ENCODE measurements at places on chromosomes 5 and 9. TPM values are rescaled to one million over a fixed set of nuclear protein-coding genes. Genes with fewer than 3 reads are reported as not detected.

DNA sequence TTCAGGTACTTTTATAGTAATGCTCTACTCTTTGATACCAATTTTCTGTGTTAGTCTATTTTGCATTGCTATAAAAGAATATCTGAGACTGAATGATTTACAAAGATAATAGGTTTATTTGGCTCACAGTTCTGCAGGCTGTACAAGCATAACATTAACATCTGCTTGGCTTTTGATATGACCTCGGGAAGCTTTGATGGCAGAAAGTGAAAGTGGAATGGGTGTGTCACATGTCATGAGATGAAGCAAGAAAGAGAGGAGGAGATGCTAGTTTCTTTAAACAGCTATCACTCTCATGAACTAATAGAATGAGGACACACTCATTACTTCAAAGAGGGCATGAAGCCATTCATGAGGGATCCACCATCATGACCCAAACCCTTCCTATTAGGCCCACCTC, 270.9 kb upstream of the IL12B start:
- H3K27ac ChIP-seq: no peak overlapping the region
- DNase-seq: no peak
- no peaks in the 10 kb centered on the region for H3K4me1 ChIP-seq
- H3K36me3 ChIP-seq: no peaks in the 10 kb centered on the region
- H3K4me3 ChIP-seq: no peak overlapping the region
- no peaks in the 10 kb centered on the region for H3K27me3 ChIP-seq

PCDHB3 gene
- polyA plus RNA-seq: 0.10 TPM

LMAN2 gene
- polyA plus RNA-seq: 251 TPM

GRIA1 gene
- 0.37 TPM for polyA plus RNA-seq

TRIP13 gene
- 16.3 TPM for polyA plus RNA-seq

IFNA13 gene
- not detected for polyA plus RNA-seq

DNA sequence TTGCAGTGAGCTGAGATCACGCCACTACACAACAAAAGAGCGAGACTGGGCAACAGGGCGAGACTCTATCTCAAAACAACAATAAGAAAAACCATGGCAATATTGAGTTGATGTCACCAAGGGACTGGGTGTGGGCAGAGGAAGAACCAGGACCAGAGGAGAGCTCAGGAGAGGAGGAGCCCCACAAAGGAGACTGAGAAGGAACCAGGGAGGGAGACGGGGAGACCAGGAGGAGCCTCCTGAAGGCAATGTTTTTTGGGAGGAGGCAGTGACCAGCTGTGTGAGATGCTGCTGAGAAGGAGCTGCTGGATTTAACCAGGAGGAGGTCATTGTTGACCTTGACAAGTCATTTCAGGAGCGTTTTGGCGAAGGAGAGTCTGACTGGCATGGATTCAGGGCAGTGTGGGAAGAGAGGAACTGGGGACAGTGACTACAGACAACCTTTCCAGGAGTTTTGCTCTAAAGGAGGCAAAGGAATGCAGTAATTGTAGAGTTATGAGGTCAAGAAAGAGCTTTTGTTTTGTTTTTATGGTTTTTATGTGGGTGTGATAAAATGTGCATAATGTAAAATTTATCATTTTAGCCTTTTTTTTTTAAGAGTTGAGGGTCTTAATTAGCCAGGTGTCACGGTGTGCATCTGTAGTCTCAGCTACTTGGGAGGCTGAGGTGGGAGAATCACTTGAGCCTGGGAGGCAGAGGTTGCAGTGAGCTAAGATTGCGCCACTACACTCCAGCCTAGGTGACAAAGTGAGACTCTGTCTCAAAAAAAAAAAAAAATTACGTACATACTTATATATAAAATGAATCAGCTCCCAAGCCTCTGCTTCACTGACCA, 17.9 kb downstream of the TRUB2 start:
- no peak overlapping the region for H3K27ac ChIP-seq
- peaks cover 12% of the 10 kb centered on the region for H3K4me1 ChIP-seq
- no peak overlapping the region for H3K4me3 ChIP-seq
- H3K36me3 ChIP-seq: peaks cover 3% of the 10 kb centered on the region

DNA sequence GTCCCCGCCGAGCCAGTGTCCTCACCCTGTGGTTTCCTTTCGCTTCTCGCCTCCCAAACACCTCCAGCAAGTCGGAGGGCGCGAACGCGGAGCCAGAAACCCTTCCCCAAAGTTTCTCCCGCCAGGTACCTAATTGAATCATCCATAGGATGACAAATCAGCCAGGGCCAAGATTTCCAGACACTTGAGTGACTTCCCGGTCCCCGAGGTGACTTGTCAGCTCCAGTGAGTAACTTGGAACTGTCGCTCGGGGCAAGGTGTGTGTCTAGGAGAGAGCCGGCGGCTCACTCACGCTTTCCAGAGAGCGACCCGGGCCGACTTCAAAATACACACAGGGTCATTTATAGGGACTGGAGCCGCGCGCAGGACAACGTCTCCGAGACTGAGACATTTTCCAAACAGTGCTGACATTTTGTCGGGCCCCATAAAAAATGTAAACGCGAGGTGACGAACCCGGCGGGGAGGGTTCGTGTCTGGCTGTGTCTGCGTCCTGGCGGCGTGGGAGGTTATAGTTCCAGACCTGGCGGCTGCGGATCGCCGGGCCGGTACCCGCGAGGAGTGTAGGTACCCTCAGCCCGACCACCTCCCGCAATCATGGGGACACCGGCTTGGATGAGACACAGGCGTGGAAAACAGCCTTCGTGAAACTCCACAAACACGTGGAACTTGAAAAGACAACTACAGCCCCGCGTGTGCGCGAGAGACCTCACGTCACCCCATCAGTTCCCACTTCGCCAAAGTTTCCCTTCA, 1.4 kb downstream of the GLIS3 start:
- peak; percentile 27 for DNase-seq
- H3K4me1 ChIP-seq: peaks cover 15% of the 10 kb centered on the region
- no peaks in the 10 kb centered on the region for H3K36me3 ChIP-seq
- H3K27me3 ChIP-seq: no peaks in the 10 kb centered on the region
- H3K4me3 ChIP-seq: peak overlapping the region; percentile 74

GRCh38 chr5:142740474-142741242, 29.5 kb upstream of the ARHGAP26 start:
- no peaks in the 10 kb centered on the region for H3K36me3 ChIP-seq
- peaks cover 17% of the 10 kb centered on the region for H3K27me3 ChIP-seq
- no peak for DNase-seq
- no peak overlapping the region for H3K27ac ChIP-seq
- H3K4me1 ChIP-seq: peaks cover 4% of the 10 kb centered on the region

PCDHGA9 gene
- polyA plus RNA-seq: 1.8 TPM

ZDHHC11B gene
- polyA plus RNA-seq: not detected

GRCh38 chr5:130066644-130067043, 162.4 kb downstream of the CHSY3 start:
- no peaks in the 10 kb centered on the region for H3K36me3 ChIP-seq
- H3K4me3 ChIP-seq: no peak overlapping the region
- no peaks in the 10 kb centered on the region for H3K4me1 ChIP-seq
- DNase-seq: no peak
- no peaks in the 10 kb centered on the region for H3K27me3 ChIP-seq

ORM2 gene
- not detected for polyA plus RNA-seq

GRCh38 chr5:135478938-135479337, 26.8 kb upstream of the TIFAB start:
- no peak overlapping the region for H3K27ac ChIP-seq
- H3K4me3 ChIP-seq: no peak overlapping the region
- H3K4me1 ChIP-seq: no peaks in the 10 kb centered on the region
- no peak for DNase-seq
- H3K27me3 ChIP-seq: peaks cover 69% of the 10 kb centered on the region
- no peaks in the 10 kb centered on the region for H3K36me3 ChIP-seq

DNA sequence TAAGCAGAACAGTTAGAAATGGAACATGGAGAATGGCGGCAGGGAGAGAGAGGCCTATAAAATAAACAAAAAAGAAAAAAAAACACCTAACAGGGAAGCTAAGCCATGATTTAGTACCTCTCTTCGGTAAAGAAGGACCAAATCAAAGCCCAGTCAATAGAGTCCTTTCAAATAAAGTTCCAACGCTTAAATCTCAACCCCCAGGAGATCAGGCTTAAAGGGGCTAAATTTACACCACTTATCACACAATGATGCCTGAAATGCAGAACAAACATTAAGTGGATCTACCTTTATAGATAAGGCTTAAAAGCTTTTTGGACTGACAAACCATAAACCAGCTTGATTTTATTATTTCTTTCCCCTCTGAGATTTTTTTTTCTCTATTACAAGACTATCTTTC, 66.3 kb downstream of the PRELID2 start:
- no peaks in the 10 kb centered on the region for H3K27me3 ChIP-seq
- no peak overlapping the region for H3K27ac ChIP-seq
- no peak overlapping the region for H3K4me3 ChIP-seq
- H3K36me3 ChIP-seq: no peaks in the 10 kb centered on the region

DNA sequence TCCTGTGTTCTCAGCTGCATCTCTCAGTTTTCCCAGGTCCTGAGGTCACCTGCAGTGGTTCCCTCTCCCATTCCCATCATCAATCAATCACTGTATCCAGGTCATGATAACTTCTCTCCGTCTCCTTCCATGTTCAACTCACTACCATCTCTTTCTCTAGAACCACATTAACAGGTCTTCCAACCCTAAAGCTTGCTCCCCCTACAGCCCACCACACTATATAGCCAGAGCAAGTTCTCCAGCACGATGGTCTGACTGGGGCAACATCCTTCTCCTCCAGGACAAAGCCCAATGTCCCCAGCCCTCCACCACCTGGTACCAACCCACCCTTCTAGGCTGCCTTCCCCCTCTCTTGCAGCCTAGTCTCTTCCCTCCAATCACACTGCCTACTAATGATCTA, 241.6 kb downstream of the CDK5RAP2 start:
- H3K4me3 ChIP-seq: no peak overlapping the region
- no peak overlapping the region for H3K27ac ChIP-seq
- DNase-seq: no peak
- no peaks in the 10 kb centered on the region for H3K4me1 ChIP-seq
- peaks cover 2% of the 10 kb centered on the region for H3K27me3 ChIP-seq

GRCh38 chr5:112467485-112467884, 48.4 kb upstream of the EPB41L4A start:
- H3K27ac ChIP-seq: no peak overlapping the region
- no peak for DNase-seq
- no peaks in the 10 kb centered on the region for H3K4me1 ChIP-seq
- no peak overlapping the region for H3K4me3 ChIP-seq

GRCh38 chr5:125236007-125236406, 489.6 kb upstream of the ZNF608 start:
- no peaks in the 10 kb centered on the region for H3K36me3 ChIP-seq
- H3K27me3 ChIP-seq: no peaks in the 10 kb centered on the region
- H3K4me1 ChIP-seq: no peaks in the 10 kb centered on the region
- no peak overlapping the region for H3K27ac ChIP-seq
- DNase-seq: no peak

P4HA2 gene
- 184 TPM for polyA plus RNA-seq

- H3K27me3 ChIP-seq: no peaks in the 10 kb centered on the region
- H3K27ac ChIP-seq: no peak overlapping the region
- no peak for DNase-seq
These were observed 13.1 kb downstream of the ARHGEF37 start for GRCh38 chr5:149594206-149594895.

ZNF883 gene
- polyA plus RNA-seq: 0.51 TPM

DNA sequence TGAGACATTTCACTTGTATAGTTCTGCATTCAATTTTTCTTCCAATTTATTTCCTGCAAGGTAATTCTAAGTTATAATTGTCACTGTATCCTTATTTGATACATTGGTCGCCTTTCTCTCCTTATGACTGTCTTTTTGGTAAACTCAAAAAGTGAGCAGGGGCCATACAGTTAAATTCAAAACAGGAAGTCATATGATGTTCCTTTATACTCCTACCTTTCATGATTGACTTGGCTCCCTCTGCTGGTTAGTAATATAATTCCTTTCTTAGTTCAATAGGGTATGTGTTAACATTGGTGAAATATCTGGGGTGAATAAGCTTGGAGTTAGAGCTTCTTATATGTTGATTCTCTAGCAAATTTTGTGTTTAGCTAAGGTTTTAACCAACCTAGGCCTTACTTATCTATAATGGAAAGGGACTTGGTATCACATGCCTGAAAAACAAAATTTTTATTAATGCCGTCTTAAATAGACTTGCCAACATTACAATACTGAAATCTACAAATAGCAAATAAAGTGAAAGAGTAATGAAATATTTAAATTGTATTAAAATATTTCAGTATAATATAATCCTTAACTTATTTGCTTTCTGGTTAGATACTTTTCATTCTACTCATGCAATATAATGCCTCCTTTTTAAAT, 6.0 kb upstream of the NIPBL start:
- H3K36me3 ChIP-seq: no peaks in the 10 kb centered on the region
- peak; percentile 70 for DNase-seq
- no peaks in the 10 kb centered on the region for H3K27me3 ChIP-seq
- no peak overlapping the region for H3K27ac ChIP-seq

STPG3 gene
- not detected for polyA plus RNA-seq

All from IMR-90 (cell line).